Head of caudate nucleus (tissue), 42 donors: ENCODE measurements at places on chromosomes 1 and 21.

DNA sequence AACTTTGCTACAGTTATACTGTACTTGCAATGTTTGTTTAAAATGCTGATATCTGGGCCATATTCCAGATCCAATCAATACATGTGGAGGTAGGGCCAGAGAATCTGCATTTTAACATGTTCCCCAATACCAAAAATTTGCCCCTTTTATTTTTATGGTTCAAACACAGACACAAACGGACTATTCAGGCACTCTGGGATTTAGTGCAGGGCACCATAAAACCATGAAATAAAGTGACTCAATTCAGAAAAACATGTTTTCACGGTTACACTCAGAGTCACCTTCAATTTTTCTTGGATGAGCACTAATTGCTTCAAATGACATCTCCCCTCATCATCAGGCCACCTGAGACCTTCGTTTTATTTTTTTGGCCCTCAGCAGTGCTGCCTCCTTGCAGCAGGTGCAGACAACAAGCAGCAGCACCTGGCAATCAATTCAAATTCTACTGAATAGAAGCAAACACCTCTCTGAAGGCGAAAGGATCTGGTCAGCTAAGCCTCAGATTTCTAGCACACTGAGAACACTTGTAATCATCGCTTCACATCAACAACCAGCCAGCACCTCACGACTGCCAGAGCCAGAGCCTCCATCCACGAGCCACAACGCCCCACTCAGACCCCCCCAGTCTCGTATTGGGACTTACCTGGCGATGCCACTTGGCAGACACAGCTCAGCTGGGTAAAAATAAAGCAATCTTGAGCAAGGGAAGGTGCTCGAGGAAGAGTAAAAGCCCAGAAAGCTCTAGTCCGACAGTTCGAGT lies 1.1 kb downstream of the ERO1B start:
- DNase-seq: peak; percentile 24

DNA sequence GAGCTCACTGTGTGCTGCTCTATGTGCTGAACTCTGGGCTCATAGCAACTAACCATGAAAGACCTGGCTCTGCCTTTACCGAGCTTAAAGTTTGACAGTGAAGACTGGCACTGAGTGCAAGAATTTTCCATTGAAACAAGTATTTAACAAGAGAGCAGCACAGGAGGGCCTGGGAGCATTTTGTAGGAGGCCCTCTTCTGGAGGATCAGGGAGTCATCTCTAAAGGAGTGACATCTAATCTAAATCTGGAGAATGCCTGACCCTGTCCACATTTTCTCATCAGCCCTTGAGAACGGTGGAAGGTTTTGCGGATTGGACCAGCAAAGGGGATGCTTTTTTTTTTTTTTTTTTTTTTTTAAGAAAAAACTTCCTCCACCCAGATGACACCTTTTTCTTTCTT lies 150.8 kb downstream of the ROR1 start:
- DNase-seq: no peak

DNA sequence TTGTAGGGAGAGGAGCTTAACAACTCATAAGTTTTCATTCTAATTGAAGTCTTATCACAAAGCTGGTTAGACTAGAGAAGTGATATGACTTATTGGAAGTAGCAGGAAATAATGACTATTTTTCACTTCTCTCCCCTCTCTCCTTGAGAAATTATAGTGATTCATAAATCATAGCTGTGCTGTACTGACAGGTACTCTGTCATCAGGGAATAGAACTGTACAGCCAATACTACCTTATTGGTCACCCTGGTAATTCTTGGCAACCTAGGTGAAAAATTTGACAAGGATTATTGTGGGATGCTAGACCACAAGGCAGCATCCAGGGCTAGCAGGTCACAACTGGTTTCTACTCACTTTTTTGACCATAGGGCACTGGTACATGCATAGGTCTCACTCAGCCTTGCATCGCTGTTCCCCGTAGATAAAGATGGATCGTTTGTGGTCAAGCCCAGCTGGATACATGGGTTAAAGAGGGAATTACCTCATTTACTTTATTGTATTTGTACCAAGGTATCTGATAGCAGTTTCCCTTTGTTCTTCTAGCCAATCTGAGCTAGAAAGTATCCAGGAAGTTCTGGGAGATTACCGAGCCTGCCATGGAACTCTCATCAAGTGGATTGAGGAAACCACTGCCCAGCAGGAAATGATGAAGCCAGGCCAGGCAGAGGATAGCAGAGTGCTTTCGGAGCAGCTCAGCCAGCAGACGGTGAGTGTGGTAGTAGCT lies 113.6 kb downstream of the MACF1 start:
- DNase-seq: no peak

DNA sequence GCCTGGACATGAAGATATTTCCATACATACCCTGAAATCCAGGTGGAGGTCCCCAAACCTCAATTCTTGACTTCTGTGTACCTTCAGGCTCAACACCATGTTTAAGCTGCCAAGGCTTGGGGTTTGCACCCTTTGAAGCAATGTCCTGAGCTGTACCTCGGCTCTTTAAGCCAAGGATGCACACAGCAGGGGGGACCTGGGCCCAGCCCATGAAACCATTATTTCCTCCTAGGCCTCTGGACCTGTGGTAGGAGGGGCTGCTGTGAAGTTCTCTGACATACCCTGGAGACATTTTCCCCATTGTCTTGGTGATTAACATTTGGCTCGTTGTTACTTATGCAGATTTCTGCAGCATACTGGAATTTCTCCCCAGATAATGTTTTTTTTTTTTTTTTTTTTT lies 184.3 kb upstream of the RGS18 start:
- no peak for DNase-seq

- DNase-seq: no peak
These were observed 23.0 kb downstream of the SLAMF1 start for GRCh38 chr1:160623862-160624261.

- peak; percentile 20 for DNase-seq
These were observed 20.6 kb upstream of the TBX15 start for GRCh38 chr1:119008483-119009311.

DNA sequence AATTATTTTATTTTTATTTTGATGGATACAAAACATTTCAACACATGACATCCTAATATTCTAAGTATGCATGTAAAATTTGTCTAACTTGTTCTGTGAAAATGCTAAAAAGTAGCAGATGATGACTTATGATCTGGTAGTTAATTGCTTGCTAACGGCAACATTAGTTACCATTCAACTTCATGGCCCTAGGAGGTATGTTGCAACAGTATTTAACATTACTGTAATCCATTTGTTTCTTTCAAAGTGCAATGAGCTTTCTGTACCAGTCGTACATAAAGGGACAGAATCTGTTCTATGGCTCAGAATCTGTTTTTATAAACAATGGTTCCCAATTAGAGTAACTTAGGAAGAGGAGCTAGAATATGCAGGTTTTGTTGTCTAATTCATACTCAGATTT lies 91.5 kb upstream of the ZNHIT6 start:
- no peak for DNase-seq
